D721Med (cell line): ENCODE measurements at places on chromosomes 4 and X.

- DNase-seq, result no peak
These were observed 5.0 kb upstream of the SHROOM4 start for GRCh38 chrX:50818986-50819385.

- no peak for DNase-seq
These were observed 41.1 kb upstream of the IBSP start for GRCh38 chr4:87758270-87758669.

- DNase-seq, result no peak
These were observed 83.2 kb downstream of the SH3KBP1 start for GRCh38 chrX:19804151-19804550.

GRCh38 chrX:134870419-134870818 is 120.4 kb upstream of the SMIM10 start:
- no peak for DNase-seq

DNA sequence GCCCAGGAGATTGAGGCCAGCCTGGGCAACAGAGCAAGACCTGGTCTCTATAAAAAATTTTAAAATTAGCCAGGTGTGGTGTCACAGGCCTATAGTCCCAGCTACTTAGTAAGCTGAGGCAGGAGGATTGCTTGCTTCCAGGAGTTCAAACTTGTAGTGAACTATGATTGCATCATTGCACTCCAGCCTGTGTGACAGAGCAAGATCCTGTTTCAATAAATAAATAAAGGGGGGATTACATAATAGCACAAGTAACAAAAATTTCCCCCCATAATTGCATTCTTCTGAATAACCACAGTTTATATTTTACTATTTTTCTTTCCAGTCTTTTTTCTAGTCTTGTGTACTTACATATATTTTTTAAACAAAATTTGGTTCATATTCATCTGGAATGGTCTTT is 135.6 kb downstream of the CHIC2 start:
- DNase-seq, result no peak

DNA sequence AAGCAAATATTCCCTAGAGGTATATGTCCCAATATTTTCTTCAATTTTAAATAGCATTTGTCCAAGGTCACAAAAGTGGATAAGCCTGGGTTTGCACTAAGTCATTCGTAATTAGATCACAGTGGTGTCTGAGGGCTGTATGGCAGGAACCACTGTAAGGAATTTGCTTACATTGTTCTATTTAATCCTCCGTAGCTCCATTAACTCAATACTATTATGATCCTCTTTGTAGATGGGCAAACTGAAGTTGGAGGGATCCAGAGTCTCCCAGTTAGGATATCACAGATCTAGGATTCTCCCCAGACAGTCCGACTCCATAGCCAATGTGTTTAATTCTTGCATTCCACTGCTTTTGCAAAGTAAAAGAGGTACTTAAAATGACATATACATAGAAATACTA is 242.7 kb upstream of the DCAF8L1 start:
- DNase-seq, result no peak
